ENCODE measurements at places on chromosomes 2 and 18.
A peak's percentile ranks its signal among the peaks of the same experiment; 100 is the strongest.

- DNase-seq = no peak
Measured at GRCh38 chr2:43109261-43109743, 117.1 kb downstream of the ZFP36L2 start.

- no peak for DNase-seq
Measured at GRCh38 chr2:240569523-240569997, 1.3 kb downstream of the RNPEPL1 start.

DNA sequence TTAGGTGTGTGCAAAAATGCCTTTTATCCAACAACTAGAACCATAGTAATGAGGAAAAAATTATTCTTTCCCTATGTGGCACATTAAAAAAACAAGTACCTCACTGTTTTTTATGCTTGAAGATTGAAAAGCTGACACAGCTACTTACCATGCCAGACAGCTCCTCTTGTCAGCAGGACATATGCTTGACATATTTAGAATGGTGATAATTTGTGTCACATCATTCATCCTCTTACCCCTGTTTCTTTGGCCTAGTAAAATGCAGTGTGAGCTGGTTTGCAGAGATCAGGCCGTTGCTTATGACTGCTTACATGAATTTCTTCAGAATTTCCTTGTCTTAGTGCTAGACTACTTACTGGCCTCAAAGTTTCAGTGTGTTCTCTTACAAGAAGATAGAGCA lies 869.9 kb downstream of the LRP1B start:
- no peak for DNase-seq

DNA sequence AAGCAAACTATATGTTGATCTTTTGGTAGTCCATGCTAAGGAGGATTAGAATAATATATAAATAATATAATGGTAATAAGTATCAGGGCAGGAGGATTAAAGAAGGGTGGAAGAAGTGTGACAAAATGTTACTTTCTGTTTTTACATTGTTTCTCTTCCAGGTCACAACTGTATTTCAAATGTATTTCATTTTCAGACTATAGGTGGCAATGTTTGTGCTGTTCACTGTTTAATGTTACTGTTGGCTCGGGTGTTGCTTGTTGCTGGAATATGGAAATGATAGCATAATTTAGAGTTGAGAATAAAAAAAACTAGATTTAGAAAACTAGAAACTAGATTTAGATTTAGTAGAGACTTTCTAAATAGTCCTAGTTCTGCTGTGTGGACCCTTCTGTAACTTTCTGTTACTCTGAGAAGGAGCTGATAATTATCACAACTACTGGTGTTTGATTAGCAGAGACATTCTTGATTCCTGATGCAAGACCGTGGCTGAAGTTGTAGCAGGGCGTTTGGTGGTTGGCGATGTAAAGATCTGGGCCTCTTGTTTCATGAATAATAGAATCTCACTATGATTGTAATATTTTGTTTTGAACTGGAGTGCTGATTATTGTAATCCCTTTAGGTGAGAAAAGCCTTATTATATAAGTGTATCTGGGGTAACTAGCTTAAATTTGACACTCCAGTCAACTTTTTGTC lies 7.9 kb downstream of the NEDD4L start:
- DNase-seq = no peak

- DNase-seq = no peak
Measured at GRCh38 chr18:10018289-10018688, 104.5 kb downstream of the VAPA start.

- DNase-seq = no peak
Measured at GRCh38 chr2:14720319-14720718, 87.8 kb downstream of the LRATD1 start.

DNA sequence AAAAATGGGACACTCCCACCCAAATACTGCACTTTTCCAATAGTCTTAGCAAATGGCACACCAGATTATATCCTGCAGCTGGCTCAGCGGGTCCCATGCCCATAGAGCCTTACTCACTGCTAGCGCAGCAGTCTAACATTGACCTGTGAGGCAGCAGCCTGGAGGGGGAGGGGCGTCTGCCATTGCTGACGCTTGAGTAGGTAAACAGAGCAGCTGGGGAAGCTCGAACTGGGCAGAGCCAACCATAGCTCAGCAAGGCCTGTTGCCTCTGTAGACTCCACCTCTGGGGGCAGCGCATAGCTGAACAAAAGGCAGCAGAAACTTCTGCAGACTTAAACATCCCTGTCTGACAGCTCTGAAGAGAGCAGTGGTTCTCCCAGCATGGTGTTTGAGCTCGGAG lies 110.4 kb downstream of the CTIF start:
- no peak for DNase-seq

GRCh38 chr2:160145471-160145870 lies 54.6 kb downstream of the ITGB6 start:
- DNase-seq = no peak

- no peak for DNase-seq
Measured at GRCh38 chr2:119293254-119293653, 69.6 kb downstream of the STEAP3 start.

GRCh38 chr2:186690786-186691185 lies 3.1 kb upstream of the FAM171B start:
- no peak for DNase-seq

DNA sequence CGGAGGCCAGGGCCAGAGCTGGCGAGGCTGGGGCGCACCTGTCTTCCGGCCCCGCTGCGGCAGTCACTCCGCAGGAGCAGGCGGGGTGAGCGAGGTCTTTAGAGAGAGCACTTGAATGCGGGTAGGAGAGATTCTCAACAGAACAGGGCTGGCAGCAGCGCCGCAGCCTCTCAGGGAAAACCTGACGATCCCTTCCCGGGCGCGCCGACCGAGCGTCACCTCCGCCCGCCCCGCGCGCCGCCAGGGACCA lies 526 bp downstream of the PRKRA start:
- peak; percentile 89 for DNase-seq

GRCh38 chr2:5618271-5618670 lies 73.9 kb upstream of the SOX11 start:
- DNase-seq = no peak

DNA sequence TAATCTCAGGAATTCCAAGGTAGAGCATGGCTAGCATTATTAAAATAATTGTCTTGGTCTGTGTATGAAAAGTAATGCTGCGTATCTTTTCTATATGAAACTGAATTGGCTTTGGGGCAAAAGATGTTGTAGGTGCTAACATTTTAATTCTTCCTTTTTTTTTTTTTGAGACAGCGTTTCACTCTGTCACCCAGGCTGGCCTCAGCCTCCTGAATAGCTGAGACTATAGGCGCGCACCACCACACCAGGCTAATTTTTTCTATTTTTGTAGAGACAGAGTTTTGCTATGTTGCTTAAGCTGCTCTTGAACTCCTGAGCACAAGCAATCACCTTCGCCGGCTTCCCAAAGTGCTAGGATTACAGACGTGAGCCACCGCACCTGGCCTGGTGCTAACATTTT lies 172.6 kb upstream of the STON1 start:
- DNase-seq = no peak

DNA sequence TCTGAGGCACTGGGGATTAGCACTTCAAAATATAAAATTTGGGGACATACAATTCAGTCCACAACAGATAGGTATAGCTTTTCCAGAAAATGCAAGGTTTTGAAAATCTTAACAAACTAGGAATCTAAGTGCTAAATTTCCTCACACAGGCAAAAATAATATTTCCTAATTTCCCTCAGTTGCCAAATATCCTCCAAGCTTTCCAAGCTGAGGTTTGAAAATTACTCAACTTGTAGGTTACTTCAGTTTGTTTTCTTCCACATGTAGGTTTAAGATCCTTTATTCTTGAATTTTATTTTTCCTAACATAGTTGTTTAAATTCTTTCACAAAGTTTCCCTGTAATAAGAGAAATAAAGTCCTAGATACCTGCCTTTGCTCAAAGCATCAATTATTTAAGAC lies 192.9 kb upstream of the NRXN1 start:
- no peak for DNase-seq

- peak; percentile 38 for DNase-seq
Measured at GRCh38 chr2:100820523-100821254, 750 bp downstream of the NPAS2 start.

DNA sequence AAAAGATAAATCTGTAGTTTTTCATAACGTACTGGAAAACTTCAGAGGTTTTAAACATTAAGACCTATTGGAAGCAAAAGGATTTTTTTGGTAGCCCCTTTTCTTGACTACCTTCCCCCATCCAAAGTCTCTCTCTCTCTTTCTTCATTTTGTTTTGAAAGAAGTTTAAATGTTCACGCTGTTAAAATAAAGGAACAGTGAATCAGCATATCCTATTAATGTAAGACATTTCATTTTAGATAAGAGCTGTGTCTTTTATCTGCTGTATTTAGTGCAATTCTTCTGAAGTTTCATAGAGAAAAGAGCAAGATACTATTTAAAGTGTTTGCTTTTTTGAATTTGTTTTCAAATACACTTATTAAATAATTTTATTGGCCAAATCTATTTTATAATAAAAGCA lies 205.5 kb upstream of the POU3F3 start:
- no peak for DNase-seq

DNA sequence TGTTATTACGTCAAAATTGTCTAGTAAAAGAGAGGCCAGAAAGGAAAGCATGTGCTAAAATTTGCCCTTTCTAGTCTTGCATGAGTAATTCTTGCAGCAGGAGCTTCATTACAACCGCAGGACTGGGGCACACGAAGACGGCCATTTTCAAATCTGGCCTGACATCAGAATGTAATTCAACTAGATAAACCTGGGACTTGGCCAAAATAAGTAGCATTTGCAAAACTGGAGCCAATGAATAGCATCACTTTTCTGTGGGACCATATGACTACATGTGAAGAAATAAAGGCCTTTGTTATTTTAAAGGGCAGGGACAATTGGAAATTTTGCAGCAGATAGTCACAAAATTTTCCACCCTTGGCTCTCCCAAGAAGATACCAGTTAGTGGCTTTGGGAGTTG lies 3.0 kb upstream of the FZD7 start:
- no peak for DNase-seq

Measured in stimulated activated naive CD8-positive, alpha-beta T cell treated with anti-CD3 and anti-CD28 coated beads, Interleukin-15, amount 100 ng/mL, for 72 hours (primary cell).